B cell (primary cell): ENCODE measurements at places on chromosomes 7 and 10. TPM values are rescaled to one million over a fixed set of nuclear protein-coding genes. Genes with fewer than 3 reads are reported as not detected.

GRCh38 chr7:30977222-30977621, 13.5 kb downstream of the GHRHR start:
- DNase-seq = no peak

GRCh38 chr7:44438816-44439215, 51.6 kb downstream of the NUDCD3 start:
- no peak for DNase-seq

DNA sequence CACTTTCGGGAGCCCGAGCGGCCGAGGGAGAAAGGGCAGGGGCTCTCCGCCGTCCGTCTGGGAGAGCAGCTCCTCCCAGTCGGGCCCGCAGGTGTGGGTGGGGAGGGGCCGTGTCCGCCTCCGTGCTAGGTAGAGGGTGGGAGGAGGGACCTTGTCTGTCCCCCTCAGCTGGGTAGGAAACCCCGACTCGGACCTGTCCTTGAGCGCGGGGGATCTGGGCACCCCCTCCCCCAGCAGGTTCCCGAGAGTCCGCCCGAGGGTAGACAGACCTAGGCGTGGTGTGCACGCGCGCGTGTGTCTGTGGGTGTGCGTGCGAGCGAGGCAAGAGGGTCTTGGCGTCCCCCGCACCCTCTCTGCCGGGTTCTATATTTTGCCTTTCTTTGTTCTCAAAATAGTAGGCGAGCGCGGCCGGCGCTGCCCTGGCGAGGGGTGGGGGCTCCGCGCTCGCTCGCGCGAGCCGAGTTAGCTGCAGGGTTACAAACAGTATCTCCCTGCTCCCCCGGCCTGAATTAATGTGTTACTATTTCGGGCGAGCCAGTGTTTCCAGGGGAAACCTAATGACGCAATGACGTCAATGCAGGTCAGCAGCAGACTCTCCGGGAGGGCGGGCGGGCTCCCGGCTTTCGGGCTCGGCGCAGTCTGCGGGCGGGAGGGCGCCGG, 73.9 kb upstream of the LEP start:
- peak; percentile 52 for DNase-seq

DNA sequence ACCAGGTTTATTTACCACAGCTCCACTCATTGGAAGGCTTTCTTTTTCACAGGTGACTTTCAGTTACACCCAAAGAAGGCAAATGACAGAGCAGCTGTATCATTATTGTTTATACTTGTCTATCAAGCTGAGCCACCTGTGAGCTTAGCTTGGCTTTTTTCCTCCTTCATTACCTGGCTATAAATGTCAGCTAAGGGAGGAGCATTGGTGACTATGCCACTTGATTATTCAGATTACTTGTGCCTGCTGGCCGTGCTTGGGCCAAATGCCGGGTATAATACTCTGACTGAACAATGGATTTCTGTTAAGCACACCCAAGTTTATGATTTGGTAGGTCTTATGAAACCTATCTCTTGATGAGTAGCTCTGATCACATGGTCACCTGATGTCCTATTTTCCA, 9.9 kb upstream of the GNAT3 start:
- no peak for DNase-seq

DNA sequence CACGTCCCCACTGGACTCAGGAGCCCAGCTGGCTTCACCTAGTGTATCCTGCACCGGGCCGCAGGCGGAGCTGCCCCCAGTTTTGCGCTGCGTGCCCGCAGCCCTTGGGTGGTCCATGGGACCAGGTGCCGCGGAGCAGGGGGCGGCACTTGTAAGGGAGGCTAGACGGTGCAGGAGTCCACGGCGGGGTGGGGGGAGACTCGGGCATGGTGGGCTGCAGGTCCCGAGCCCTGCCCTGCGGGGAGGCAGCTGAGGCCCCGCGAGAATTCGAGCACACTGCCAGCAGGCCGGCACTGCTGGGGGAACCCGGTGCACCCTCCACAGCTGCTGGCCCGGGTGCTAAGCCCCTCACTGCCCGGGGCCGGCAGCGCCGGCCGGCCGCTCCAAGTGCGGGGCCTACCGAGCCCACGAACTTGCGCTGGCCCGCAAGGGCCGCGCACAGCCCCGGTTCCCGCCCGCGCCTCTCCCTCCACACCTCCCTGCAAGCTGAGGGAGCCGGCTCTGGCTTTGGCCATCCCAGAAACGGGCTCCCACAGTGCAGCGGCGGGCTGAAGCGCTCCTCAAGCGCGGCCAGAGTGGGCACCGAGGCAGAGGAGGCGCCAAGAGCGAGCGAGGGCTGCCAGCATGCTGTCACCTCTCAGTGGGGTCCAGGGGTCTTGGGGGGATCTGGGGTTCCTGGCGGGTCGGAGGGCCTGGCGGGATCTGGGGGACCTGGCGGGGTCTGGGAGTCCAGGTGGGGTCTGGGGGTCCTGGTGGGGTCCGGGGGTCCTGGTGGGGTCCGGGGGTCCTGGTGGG, 81.4 kb downstream of the VIPR2 start:
- no peak for DNase-seq

GRCh38 chr7:107345898-107346297, 124.0 kb upstream of the GPR22 start:
- DNase-seq = no peak

GRCh38 chr7:101882005-101882421, 64.6 kb downstream of the CUX1 start:
- DNase-seq = no peak

DNA sequence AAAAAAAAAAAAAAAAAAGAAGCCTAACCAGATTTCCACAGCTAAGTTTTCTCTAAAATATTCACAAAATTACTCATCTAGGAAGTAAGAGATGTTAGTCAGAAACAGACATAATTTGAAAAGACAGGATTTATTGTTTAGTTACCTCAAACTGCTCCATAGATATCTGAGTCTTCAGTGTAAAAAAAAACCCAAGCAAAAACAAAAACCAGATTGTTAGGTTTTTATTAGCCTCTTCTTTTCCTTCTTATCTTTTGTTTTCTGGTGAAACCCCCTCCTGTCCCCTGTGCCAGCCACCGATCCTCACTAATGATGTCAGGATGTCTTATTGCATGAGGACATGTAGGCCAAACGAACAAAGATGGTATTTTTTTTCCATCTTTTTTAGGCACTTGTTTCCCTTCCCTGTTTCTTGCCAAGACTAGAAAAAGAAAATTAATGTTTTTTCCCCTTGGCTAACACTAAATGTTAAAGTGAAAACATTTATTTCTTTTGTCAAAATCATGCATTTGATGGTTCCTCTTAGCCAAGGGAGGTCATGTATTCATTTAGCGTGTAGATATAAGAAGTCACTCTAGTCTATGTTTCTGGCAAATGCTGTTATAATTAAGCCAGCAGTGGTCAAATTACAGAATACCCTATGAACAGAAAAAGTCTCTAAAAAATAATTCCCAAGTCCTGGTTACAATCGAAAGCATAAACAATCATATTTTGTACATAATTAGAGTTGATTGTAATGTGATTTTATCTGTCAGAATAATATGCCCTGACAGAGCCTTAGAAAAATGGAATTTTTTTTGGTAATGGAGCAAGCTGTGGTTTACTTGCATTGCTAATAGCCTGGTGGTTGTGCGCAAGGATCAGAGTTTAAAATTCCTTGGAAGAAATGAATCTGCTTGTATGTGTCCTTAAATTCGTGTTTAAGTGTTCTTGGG, 702.4 kb upstream of the FZD8 start:
- DNase-seq = no peak

DNA sequence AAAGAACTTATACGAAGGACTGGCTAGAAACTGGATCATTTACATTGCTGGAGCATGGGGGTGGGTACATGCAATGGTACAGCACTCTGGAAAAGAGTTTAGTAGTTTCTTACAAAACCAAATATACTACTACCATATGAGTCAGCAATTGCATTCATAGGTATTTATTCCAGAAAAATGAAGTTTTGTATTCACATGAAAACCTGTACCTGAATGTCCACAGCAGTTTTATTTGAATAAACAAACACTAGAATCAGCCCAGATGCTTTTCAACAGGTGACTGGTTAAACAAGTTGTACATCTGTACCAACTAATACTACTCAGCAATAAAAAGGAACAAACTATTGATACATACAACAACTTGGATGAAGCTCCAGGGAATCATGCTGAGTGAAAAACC, 3.4 kb downstream of the SCIN start:
- DNase-seq = no peak

GRCh38 chr7:70512144-70512543, 619.8 kb upstream of the GALNT17 start:
- DNase-seq = no peak

DNA sequence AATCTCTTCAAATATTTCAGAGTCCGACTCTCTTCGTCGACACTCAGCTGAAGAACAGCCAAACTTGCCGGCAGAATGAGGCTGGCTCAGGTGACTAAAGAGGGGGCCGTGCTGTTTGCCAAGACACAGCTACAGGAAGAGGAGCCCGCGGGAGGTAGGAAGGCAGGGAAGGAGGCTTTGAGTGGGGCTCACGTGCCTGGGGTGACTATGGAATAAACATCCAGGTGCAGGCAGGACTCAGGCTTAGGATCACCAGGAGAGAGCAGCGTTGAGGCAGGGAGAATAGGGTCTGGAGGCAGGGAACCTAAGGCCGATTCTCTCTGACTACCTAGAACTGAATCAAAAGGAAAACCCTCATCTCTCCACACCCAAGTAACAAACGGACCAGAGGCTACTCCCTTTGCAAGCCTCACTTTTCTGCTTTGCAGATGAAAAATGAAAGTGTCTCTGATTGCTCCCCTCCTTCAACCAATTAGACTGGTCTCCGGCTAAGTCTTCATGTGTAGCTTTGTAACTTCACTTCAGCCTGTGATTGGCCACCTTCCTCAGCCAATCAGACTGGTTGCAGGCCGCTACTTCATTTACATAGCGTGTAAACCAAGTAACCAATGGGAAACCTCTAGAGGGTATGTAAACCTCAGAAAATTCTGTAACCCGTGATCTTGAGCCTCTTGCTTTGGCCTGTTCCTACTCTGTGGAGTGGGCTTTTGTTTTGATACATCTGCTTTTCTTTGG, 19.7 kb upstream of the BNIP3 start:
- no peak for DNase-seq

GRCh38 chr10:61028861-61029361, 84.9 kb upstream of the RHOBTB1 start:
- DNase-seq = no peak

GRCh38 chr7:140004672-140005071, 58.1 kb downstream of the PARP12 start:
- DNase-seq = no peak

DNA sequence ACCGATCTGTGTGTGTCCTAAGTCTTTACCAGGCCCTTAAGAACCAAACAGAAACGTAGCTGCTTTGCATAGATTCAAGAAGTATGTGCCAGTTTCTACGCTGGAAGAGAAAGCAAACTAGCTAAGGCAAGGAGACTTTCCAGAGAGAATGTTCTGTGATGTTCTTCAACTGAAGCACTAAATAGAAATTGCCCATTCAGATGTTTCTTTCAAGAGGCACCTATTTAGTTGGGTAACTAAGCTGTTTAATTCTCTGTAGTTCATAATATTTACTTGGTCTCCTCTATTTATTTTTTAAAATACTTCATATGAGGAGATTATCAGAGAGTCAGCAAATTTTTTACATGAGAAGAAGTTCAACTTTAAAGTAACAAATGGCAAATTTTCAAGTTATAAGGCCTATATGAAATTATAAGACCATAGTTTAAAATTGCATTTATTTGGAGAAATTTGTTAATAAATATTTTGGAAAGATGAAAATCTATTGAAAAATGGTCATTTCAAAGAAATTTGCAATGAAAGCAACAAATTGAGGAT, 279.0 kb downstream of the NEBL start:
- DNase-seq = no peak

PAXIP1 gene
- total RNA-seq = 17.5 and 18.5 TPM in 2 replicates

PHYHIPL gene
- not detected in 2 replicates for total RNA-seq

HACD1 gene
- 1.1 and 1.6 TPM in 2 replicates for total RNA-seq

ANKRD61 gene
- not detected in 2 replicates for total RNA-seq

ADAMTS14 gene
- total RNA-seq = not detected in 2 replicates

ATG9B gene
- total RNA-seq = 4.2 and 5.1 TPM in 2 replicates

LDB3 gene
- 0.07 TPM in 2 replicates for total RNA-seq

MSS51 gene
- total RNA-seq = 6.3 and 6.4 TPM in 2 replicates
